ENCODE measurements at places on chromosomes 3 and 15.

GRCh38 chr15:26128611-26129140 lies 265.5 kb upstream of the ATP10A start:
- DNase-seq, result no peak

DNA sequence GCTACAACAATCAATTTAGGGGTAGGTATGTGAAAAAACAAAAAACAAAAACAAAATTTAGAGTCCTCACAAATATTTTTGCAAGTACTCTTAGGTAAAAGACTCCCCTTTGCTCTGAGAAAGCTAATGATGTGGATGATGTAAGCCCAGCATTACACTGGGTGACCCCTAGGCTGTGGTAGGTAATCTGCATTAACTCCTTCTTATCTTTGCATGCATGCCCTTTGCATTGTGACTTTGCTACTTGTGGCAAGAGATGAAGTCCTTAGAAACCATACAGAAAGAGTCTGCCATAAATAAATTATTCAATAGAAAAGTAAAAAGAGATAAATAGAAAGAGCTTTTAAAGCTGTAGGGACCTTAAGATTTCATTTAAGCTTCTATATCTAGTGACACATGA lies 159.7 kb upstream of the MBNL1 start:
- no peak for DNase-seq

GRCh38 chr3:52873433-52874159 lies 23.8 kb downstream of the STIMATE start:
- DNase-seq, result no peak

DNA sequence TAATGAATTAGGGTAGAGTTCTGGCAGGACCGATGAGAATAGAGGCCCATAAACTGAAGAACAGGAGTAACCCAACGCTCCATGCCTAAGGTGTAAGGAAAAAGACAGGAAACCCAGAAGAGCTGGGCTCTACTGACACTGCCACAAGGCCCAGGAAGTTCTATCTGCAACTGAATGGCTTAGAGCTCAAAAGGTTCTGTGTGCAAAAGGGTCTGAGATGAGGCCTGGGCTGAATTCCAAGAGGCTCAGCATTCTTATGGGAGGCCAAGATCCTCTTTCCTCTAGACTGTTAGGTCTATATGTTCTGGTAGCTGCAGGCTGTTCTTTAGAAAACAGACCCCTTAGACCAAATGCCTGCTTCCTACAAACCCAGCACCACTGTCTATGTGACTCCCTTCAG lies 30.5 kb upstream of the PRSS50 start:
- no peak for DNase-seq

- peak; percentile 96 for DNase-seq
These were observed 61.0 kb downstream of the TMEM44 start for GRCh38 chr3:194572143-194572789.

DNA sequence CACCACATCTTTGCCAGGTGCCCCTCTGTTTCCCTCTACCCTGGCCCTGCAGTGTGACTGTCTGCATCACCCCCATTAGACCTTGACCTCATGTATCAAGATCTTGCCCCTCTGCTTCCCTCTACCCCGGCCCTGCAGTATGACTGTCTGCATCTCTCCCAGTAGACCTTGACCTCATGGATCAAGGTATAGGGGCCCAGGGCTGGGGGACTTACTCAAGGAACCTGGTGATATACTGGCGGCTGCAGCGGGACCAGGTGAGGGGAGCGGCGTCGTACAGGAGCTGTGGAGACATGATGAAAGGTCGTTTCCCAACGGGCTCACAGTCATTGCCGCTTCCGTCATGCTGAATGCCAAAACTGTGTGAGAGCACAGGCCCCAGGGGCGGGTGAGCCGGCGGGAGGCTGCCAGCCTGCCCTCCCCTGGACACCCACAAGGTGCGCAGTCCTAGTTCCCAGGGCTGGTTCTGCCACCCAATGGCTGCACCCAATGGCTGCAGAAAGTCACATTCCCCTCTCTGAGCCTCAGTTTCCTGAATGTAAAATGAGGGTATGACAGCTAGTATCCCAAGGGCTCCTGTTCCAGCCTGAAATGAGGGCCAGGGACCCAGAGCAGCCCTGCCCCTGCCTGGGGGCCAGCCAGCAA lies 23.1 kb downstream of the ADAMTS7 start:
- DNase-seq, result no peak

DNA sequence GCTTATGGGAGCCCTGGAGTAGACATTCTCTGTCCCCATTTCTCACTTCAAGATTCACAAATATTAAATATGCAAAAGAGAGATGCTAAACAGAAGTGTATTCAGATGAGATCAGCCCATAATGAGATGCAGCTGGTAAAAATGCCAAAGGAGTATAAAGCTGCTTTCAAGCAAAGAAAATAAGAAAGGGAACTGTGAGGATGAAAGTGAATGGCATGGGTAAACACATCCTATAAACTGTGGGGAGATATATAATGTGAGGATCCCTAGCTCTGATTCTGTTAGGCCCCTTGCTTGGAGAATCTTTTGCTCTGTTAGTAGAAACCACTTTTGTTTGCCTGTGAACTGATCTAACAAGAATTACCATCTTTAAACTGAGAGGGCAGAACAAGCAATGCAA lies 396.6 kb downstream of the SOX2 start:
- DNase-seq, result no peak

DNA sequence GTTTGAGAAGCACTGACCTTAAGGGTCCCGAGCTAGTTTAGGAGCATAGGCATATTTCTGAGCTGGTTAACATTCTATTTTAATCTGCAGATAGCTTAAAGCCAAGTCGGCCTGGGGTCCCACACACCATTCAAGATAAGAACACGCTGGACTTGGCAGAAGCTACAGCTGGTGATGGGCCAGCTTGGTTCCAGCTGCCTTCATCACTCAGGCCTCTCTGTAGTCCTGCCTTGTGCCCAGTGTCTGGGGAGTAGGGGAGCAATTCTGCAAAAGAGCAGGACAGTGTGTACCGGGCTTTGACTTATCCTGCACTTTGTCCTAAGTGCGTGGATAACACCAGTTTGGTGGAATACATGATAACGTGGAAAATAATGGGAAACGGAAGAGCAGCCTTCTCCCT lies 164.5 kb downstream of the MEGF11 start:
- DNase-seq, result no peak

GRCh38 chr3:14633819-14634424 lies 17.6 kb upstream of the CCDC174 start:
- DNase-seq, result peak; percentile 66

DNA sequence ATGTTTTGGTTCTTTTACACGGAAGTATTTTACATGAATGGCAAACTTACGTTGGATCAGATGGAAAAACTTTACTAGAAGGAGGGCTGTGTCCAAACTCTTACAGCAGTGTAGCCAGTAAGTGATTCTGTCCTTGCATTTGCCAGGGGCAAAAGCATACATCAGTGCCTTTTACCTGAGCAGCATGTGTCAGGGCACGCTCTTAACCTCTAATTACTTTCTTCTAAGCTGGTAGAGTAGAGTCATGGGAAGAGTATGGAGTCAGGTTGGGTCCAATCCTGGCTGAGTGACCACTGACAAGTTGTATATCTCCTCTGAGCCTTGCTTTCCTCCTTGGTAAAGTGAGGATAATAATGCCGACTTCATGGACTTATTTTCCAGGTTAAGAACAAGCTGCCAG lies 47.1 kb downstream of the RYR3 start:
- no peak for DNase-seq

- DNase-seq, result no peak
These were observed 53.5 kb downstream of the ZPLD1 start for GRCh38 chr3:102488331-102488730.
